ENCODE measurements at places on chromosomes 16 and 17. TPM values are rescaled to one million over a fixed set of nuclear protein-coding genes. Genes with fewer than 3 reads are reported as not detected.

PPP1R1B gene
- total RNA-seq = 8.3 TPM

GRCh38 chr16:2505695-2506094 is 8.1 kb upstream of the ATP6V0C start:
- no peaks in the 10 kb centered on the region for H3K27me3 ChIP-seq
- no peaks in the 10 kb centered on the region for H3K4me1 ChIP-seq
- no peak for DNase-seq
- H3K36me3 ChIP-seq = peaks cover 9% of the 10 kb centered on the region
- H3K27ac ChIP-seq = no peak overlapping the region

DNA sequence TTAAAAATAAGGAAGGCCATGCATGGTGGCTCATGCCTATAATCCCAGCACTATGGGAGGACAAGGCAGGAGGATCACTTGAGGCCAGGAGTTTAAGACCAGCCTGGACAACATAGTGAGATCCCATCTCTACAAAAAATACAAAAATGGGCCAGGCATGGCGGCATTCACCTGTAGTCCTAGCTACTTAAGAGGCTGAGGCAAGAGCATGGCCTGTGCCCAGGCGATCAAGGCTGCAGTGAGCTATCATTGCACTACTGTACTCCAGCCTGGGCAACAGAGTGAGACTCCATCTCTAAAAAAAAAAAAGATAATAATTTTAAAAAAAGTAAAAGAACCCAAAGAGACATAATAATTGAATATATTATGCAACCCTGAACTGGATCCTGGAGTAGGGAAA is 83.6 kb upstream of the ZNF423 start:
- no peaks in the 10 kb centered on the region for H3K4me1 ChIP-seq
- H3K27ac ChIP-seq = no peak overlapping the region
- peaks cover 79% of the 10 kb centered on the region for H3K27me3 ChIP-seq
- DNase-seq = no peak
- H3K36me3 ChIP-seq = no peaks in the 10 kb centered on the region

DNA sequence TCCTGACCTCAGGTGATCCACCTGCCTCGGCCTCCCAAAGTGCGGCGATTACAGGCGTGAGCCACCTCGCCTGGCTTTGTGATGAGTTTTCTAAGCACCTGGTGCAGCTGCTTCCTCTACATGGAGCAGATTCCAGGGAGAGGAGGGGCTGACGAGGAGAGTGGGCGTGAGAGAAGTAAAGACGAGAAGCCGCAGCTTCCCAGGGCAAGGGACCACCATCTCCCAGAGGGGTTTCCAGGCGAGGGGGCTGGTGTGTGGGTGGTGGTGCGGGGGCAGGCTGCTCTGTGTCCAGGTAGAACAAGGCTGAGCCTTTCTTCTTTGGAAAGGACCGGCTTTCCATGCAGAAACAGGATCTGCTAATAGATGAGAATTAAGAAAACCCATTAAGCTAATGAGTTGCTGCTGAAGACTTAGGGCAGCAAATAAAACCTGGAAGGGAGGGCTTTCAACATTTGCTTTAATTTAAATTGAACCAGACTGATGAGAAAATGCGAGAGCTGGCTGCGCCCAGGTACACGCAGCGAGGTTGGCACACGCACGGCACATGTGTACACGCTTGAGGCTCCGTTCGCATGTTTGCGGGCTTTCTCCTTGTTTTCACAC is 236.7 kb downstream of the RBFOX3 start:
- H3K4me3 ChIP-seq = no peak overlapping the region
- H3K27ac ChIP-seq = no peak overlapping the region
- no peak for DNase-seq

C17orf78 gene
- total RNA-seq = not detected
